ENCODE measurements at places on chromosomes 2 and 18.
A peak's percentile ranks its signal among the peaks of the same experiment; 100 is the strongest.

- DNase-seq, result no peak
Observed at GRCh38 chr2:230348787-230349186, 21.8 kb downstream of the SP140L start.

DNA sequence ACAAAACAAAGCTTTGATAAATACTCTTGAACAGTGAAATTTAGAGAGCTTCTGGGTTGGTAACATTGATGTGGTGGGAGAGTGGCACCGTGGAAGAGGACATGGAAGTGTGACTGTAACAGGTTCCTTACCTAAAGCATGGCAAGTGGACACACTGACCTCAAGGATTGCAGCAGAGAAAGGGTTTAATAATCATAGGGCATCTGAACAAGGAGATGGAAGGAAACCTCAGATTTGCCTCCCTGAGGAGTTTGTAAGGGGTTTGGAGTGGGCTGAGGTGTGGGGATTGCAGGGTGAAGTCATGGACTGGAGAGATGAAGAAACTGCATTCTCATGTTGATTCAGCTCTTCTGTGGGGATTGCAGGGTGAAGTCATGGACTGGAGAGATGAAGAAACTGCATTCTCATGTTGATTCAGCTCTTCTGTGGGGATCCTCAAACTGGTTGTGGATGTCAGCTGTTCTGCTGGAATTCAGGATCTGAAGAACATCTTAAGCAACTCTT lies 83.8 kb upstream of the TLK1 start:
- DNase-seq, result no peak

DNA sequence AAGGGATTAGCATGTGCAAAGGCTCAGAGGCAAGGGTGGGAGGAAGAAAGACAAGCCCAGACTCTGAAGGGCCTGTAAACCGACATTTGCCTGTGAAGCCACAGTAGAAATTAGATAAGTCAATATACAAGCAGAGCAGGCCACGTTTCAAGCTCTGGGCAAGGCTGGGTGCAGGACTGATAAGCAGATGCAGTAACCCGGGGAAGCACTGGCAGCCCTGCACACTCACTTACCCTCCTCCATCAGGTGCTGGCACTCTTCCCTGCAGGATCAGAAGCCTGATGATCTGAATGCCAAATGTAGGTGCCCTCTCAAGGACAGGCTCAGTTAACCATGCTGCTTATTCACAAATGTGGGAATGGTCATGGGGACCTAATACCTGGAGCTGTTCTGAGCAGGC lies 46.3 kb upstream of the RAB12 start:
- peak; percentile 27 for DNase-seq

DNA sequence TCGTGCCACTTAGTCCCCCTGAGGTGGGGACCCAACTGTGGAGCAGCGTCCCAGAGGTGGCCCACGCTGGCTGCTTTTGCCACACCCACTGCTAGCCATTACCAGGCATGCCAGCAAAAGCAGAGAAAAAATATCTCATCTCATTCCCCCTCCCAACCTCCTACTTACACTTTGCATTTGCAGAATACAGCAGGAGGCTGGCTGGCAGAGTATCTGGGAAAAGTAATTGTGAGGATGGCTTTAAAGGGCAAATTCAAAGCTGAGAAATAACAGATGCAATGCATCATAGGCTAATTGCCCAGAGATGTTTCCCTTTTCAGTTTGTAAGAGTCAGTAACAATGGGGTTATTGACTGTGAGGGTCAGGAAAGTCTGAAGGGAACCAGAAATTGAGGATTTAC lies 438.1 kb upstream of the DSEL start:
- DNase-seq, result no peak

DNA sequence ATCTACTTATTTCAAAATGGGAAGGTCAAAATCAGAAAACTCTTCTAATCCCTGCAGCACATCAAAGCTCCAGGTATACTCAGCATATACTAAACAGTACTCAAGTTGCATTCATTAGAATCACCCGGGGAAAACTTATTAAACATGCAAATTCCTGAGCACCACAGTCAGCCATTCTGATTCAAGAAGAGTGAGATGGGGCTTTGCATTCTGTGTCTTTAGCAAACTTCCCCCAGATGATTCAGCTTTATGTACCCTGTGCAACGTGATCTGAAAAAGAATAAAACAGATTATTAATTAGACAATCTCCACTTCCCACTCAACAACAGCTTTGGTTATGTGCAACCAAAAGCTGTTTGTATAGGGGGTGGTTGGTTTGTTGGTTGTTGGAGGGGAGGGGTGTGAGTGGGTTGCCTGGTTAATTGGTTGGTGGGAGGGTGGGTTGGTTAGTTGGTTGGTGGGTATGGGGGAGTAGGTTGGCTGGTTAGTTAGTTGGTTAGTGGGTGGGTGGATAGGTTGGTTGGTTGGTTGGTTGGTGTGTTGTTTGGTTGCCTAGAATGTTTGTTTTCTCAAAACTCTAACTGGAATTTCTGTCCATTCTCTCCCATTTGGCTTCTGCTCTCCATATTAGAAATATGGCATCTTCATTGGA lies 112.5 kb upstream of the AGAP1 start:
- no peak for DNase-seq

GRCh38 chr18:9947248-9947647 lies 33.4 kb downstream of the VAPA start:
- DNase-seq, result no peak

- no peak for DNase-seq
Observed at GRCh38 chr2:11903085-11903606, 156.7 kb downstream of the LPIN1 start.

DNA sequence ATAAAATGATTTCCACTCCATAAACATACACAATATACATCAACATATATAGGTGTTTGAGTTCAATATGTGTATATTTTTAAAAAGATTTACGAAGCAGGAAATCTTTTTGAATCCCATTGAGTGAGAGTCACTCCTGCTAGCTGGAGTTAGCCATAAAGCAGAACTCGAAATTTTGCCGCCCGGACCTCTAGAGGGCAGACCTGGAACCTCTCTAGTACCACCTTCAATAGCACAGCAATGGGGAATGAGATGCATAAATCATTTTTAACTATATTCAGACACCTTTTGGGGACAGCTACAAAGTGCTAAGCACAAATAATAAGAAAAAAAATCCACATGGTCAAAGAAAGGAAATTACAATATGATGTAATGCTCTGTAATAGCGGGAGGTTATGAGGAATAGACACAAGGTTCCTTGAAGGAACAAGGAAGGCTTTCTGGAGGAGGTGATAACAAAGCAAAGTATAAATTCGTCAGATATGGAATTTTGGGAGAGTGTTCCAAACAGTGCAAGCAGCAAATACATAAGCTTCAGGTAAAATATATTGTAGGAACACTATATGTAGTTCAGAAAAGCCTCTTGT lies 533.4 kb downstream of the ERBB4 start:
- DNase-seq, result peak; percentile 33

DNA sequence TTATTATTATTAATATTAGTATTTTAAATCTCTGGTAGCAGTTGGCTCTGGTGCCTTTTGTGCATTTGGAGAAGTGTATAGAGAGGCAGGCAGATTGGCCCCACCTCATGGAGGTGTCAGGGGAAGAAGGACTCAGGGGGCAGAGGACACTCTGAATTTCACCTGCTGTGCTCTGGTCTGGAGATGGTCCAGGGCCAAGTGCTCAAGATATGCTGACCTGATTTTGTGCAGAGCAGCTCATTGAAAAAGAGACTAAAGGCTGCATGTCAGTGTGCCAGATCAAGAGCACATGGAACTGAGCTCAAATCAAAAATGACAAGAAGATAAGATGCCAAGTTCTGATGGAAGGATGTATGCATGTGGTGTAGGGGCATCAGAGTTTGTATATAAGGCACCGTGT lies 323.6 kb upstream of the TNP1 start:
- DNase-seq, result peak; percentile 10

- no peak for DNase-seq
Observed at GRCh38 chr2:152062125-152063091, 36.4 kb downstream of the CACNB4 start.

Measured in NCI-H1694 (cell line).